Activated T-helper 1 cell treated with anti-CD3 and anti-CD28 coated beads, Interleukin-2, amount 50 U/mL, for 16 hours (primary cell): ENCODE measurements at places on chromosomes 1 and 21.

- peak; percentile 50 for DNase-seq
Measured at GRCh38 chr1:43453442-43454269, at the start of gene HYI. HYI (minus strand) TSS chr1:43453931; CDS start chr1:43453793, 138 bp downstream.

DNA sequence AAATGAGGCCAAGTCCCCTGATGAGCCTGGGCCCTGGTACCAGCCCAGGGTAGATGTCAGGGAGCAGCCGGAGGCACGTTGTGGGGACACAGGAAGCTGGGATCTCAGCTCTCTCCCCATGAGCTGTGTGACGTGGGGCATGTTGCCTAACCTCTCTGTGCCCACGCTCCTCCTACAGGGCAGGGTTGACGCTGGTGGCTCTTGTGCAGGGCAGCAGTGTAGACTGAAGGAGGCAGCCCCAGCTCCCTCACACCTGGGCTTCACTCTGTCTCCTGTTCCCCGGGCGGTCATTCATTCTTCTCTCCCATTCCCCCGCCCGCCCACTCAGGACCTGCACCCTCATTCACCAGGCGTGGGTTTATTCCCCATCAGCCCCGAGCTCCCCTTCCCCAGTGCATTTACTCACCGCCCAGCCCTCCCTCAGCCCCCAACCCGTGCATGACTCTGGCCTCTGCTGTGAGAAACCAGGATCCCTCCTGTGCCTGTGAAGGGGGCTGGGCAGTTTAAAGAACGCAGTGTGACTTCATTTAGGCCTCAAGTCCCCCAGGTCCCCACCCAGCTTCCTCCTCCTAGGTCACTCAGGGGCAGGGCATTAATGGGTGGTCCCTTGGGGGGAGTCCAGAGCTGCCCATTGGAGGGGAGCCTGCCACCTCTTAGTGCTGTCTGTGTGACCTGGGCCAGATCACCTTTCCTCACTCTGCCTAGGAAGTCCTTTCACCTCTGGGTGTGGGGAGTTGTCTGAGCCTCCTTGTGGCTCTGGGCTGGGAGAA lies 285.7 kb downstream of the PTPRU start:
- DNase-seq: no peak

DNA sequence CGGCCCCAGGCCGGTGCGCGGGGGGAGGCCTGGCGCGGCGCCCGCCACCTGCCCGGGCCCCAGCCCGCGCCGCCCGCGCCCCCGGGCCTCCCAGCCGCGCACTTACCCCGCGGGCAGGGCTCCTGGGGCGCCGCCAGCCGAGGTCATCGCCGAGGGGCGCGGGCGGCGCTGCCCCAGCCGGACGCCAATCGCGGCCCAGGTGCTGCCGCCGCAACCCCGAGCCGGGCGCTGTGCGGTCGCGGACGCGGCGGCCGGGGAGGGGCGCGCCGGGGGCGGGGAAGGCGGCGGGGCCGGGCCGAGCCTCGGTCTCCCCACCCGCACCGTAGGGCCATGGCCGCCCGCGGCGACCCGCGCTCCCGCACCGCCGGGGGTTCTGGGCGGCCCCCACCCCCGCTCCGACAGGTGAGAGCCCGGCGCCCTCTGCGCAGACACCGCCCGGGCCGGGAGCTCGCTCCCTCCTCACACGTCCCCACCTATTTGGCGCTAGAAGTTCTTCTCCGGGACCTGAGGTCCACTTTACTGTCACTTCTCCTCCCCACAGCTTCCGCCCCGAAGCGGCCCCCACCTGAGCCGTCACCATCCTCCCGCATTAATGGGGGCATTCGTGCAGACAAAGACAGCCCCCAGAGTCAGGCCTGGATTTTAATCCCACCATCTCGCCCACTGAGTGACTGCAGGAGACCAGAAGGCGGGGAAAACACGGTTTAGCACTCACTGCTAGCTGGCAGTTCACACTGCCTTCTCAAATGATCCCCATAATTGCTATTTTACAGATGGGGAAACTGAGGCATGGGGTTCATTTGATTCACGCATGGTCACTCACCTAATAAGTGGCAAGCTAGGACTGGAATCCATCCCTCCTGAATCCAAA lies at the start of gene TTC39A:
Gene TTC39A, minus strand, starts transcription at position 232 of the 871 bp plus-strand sequence. Its CDS starts 85 bp downstream, at position 147.
- DNase-seq: no peak

DNA sequence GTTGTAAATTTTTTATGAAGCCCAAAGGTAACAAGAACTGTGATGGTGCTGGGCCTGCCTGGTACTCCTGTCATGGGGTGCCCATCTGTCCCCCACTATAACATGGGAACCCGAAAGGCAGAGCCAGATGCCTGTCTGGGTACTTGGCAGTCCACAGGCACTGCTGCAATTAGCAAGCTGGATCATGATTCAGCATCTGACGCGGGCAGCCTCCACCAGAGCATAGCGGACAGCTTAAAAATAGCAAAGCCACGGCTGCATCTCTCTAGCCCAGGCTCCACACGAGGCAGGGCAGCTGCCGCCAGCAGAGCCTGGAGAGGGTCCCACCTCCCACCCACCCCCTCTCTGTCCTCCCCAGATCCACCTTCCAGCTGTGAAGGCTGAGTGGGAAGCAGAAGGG lies 22.9 kb downstream of the SUSD4 start:
- no peak for DNase-seq

DNA sequence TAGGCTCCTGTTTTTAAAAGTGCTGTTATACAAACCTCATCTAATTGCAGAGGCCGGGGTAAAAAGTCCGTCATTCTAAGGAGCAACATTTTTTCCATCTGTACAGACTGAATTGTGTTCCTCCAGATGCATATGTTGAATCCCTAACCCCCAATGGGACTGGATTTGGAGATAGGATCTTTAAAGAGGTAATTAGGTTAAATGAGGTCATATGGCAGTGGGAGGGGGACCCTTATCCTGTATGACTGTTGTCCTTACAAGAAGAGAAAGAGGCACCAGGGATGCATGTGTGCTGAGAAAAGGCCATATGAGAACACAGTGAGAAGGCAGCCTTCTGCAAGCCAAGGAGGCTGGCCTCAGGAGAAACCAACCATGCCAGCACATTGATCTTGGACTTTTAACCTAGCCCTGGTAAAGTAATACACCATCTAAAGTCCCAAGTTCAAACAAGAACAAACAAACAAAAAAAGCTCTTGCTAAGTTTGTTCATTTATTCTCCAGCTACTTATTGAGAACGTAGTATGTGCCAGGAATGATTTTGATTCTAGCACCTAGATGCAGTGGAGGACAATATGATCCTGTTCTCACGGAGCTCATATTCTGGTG lies 352.4 kb downstream of the NTNG1 start:
- DNase-seq: no peak
